HCT116 (cell line): ENCODE measurements at places on chromosomes 7 and 10. TPM values are rescaled to one million over a fixed set of nuclear protein-coding genes. Genes with fewer than 3 reads are reported as not detected.

GRCh38 chr7:5382281-5382892, 41.2 kb downstream of the TNRC18 start:
- 0 out of 2 replicates have a peak, but pooled peaks cover 4% of the 10 kb centered on the region for H3K36me3 ChIP-seq
- H3K4me3 ChIP-seq: no peak overlapping the region
- H3K27me3 ChIP-seq: no peaks in the 10 kb centered on the region
- H3K27ac ChIP-seq: no peak overlapping the region
- DNase-seq: no peak
- no peaks in the 10 kb centered on the region for H3K4me1 ChIP-seq

GRCh38 chr7:118061386-118061785, 122.6 kb upstream of the LSM8 start:
- no peak for DNase-seq
- H3K27me3 ChIP-seq: 0 out of 2 replicates have a peak, but pooled peaks cover 4% of the 10 kb centered on the region
- H3K27ac ChIP-seq: no peak overlapping the region
- H3K4me1 ChIP-seq: no peaks in the 10 kb centered on the region
- H3K36me3 ChIP-seq: no peaks in the 10 kb centered on the region
- no peak overlapping the region for H3K4me3 ChIP-seq

- no peaks in the 10 kb centered on the region for H3K27me3 ChIP-seq
- DNase-seq: no peak
- H3K36me3 ChIP-seq: no peaks in the 10 kb centered on the region
- H3K27ac ChIP-seq: no peak overlapping the region
- no peak overlapping the region for H3K4me3 ChIP-seq
- peaks cover 2% of the 10 kb centered on the region; the same call in 1 of the 2 replicates for H3K4me1 ChIP-seq
Observed at GRCh38 chr10:97768322-97769315, 3.2 kb downstream of the SFRP5 start.

GRCh38 chr7:106839511-106839910, 25.6 kb upstream of the PIK3CG start:
- H3K36me3 ChIP-seq: no peaks in the 10 kb centered on the region
- no peaks in the 10 kb centered on the region for H3K4me1 ChIP-seq
- DNase-seq: no peak
- H3K27ac ChIP-seq: no peak overlapping the region

Gene CTNNA3
- 0.32 TPM for total RNA-seq

GRCh38 chr10:87850742-87851205, 12.6 kb downstream of the KLLN start:
- no peaks in the 10 kb centered on the region for H3K36me3 ChIP-seq
- no peak for DNase-seq
- H3K27me3 ChIP-seq: no peaks in the 10 kb centered on the region
- H3K4me1 ChIP-seq: peaks cover 3% of the 10 kb centered on the region; the same call in 1 of the 2 replicates
- no peak overlapping the region for H3K4me3 ChIP-seq

- no peaks in the 10 kb centered on the region for H3K27me3 ChIP-seq
- DNase-seq: peak; percentile 48
- peaks cover 21% of the 10 kb centered on the region for H3K4me1 ChIP-seq
- H3K36me3 ChIP-seq: no peaks in the 10 kb centered on the region
- H3K4me3 ChIP-seq: no peak overlapping the region
Observed at GRCh38 chr7:7103343-7104313, 78.7 kb upstream of the C1GALT1 start.

DNA sequence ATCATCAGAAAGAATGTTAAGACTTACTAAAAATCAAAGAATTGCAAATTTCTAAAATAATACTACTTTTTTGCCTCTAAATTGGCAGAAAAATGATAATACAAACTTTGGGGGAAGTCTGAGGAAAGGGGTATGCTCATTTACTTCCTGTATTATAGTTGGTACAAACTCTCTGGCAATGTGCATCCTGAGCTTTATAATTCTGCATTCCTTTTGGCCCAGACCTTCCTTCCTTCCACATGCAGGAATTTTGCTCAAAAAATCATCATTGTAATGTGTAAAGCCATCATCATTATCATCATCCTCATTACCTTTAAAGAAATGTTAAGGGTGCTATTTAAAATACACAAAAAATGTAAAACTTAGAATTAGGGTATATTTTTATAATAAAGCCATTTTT, 148.5 kb downstream of the ZNF438 start:
- H3K4me1 ChIP-seq: no peaks in the 10 kb centered on the region
- no peak for DNase-seq
- H3K27ac ChIP-seq: no peak overlapping the region

Gene OPN4
- not detected for total RNA-seq

Gene DUSP5
- total RNA-seq: 137 TPM

Gene PLA2G12B
- total RNA-seq: not detected

- H3K4me1 ChIP-seq: no peaks in the 10 kb centered on the region
- no peaks in the 10 kb centered on the region for H3K36me3 ChIP-seq
- no peak for DNase-seq
- no peak overlapping the region for H3K4me3 ChIP-seq
- no peak overlapping the region for H3K27ac ChIP-seq
Observed at GRCh38 chr10:1673568-1674345, 63.6 kb downstream of the ADARB2 start.

Gene SLC16A9
- total RNA-seq: 5.9 TPM

DNA sequence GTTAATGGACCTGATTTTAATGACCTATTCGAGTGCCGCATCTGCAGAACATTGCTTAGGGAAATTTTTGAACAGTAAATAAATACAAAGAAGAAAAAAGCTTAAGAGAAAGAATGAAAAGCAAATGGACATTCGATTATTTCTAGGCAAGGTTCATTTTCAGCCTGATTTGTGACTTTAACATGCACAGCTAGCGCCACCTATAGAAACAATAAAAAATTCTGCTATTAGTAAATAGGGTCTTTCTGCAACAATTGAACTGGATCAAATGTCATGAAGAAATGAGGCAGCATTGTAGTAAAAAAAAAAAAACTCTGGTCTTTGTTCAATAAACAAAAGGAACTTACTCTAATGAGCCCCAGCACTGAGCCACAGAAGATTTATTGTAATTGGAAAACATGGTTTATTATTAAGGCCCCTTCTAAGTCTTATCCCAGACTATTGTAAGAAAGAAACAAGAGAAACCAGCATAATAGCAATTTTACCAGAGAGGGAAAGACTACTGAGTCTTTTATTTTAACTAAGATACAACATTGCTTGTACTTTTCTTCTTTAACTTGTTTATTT, 41.4 kb upstream of the GHITM start:
- no peak for DNase-seq
- no peak overlapping the region for H3K27ac ChIP-seq
- H3K4me3 ChIP-seq: no peak overlapping the region

DNA sequence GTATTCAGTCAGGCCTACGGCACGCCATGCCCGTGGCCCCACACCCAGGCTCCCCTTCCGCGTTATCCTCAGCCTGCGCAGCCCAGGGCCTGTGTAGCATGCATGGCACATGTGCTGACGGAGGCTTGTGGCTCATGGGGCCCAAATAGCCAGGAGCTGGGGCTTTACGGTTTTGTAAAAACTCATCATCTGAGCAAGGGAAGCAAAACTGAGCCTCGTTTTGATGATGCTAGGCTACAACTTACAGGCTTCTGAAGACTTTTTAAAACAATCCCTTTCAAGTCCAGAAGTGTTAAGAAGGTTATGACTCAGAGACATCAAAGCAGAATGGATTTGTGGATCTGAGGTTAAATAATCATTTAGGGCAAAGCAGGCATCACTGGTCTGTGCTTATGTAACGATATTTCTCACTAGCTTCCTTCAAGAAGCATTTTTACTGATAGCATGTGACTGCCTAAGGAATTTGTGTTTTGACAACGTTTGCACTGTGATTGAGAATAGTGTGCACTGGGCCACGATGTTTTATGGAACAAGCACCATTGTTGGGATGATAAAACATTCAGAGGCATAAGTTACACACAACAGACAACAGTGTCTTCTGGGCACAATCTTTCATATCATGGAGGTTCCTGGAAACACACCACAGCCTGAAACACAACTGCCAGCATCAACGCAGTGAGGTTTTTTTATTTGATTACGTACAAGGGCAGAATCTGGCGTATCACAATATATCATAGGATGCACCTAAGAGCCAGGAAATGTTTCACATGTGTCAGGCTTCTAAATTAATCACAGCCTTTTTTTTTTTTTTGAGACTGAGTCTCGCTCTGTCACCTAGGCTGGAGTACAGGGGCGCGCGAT, 274.3 kb downstream of the CCDC3 start:
- no peak for DNase-seq
- peaks cover 13% of the 10 kb centered on the region; the same call in 1 of the 2 replicates for H3K27me3 ChIP-seq
- no peaks in the 10 kb centered on the region for H3K36me3 ChIP-seq

Gene EGFR
- 71.5 TPM for total RNA-seq

- H3K36me3 ChIP-seq: no peaks in the 10 kb centered on the region
- no peaks in the 10 kb centered on the region for H3K4me1 ChIP-seq
- H3K4me3 ChIP-seq: no peak overlapping the region
- no peaks in the 10 kb centered on the region for H3K27me3 ChIP-seq
- H3K27ac ChIP-seq: no peak overlapping the region
Observed at GRCh38 chr7:106190589-106191330, 78.6 kb upstream of the SYPL1 start.

GRCh38 chr7:51706851-51707250, 390.2 kb upstream of the COBL start:
- DNase-seq: no peak
- H3K27ac ChIP-seq: no peak overlapping the region
- no peaks in the 10 kb centered on the region for H3K27me3 ChIP-seq
- no peaks in the 10 kb centered on the region for H3K36me3 ChIP-seq

GRCh38 chr10:14736043-14736442, 38.7 kb downstream of the FAM107B start:
- H3K4me1 ChIP-seq: no peaks in the 10 kb centered on the region
- H3K27ac ChIP-seq: no peak overlapping the region
- no peak overlapping the region for H3K4me3 ChIP-seq
- DNase-seq: no peak
- no peaks in the 10 kb centered on the region for H3K36me3 ChIP-seq

DNA sequence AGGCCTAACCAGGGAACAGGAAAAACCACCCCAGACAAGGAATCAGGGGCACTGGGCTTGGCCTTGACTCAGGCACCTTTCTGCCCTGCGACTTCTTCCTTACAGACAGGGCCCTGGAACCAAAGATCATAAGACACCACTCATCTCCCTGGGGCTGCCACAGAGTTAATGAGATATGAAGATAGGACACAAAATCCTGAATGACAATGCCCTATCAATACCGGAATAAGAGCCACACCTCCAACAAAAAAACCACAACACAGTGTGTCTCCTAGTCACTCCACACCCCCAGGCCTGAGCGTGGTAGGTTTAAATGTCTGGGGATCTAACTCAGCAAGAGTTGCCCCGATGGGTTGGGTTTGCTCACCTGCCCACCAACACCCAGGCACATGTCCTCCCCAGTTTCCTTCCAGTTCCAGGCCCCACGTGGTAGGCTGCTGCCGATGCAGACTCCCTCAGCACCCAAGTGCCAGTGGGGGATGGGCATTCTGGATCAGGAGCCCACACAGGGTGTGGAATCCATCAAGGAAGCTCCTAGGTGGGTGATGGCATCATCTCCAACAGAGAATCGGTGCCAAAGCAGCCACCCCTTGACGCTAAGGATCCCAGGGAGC, 3.9 kb downstream of the DLG5 start:
- no peak for DNase-seq
- no peaks in the 10 kb centered on the region for H3K36me3 ChIP-seq
- H3K4me1 ChIP-seq: peaks cover 41% of the 10 kb centered on the region
- no peaks in the 10 kb centered on the region for H3K27me3 ChIP-seq

GRCh38 chr7:21154614-21155013, 273.3 kb upstream of the SP4 start:
- H3K36me3 ChIP-seq: no peaks in the 10 kb centered on the region
- no peaks in the 10 kb centered on the region for H3K4me1 ChIP-seq
- H3K27me3 ChIP-seq: no peaks in the 10 kb centered on the region
- DNase-seq: no peak

Gene GSTO2
- total RNA-seq: 115 TPM

DNA sequence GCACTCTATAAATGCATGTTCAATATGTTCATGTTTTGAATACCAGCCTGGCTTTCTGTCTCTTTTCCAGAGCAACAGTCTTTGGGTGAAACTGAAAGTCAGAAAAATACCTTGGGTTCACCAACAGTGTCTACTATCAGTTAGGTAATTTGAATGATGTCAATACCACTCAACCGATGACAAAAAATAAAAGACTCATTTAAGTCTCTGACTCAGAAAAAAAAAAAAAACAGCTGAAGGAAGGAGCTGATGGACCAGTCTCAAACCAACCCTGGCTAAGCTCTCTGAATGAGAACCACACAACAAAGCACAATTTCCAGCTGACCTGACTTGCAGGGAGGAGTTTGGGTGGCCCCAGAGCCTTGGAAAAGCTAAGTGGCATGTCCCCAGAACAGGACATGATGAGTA, 42.5 kb downstream of the ABLIM1 start:
- no peak overlapping the region for H3K27ac ChIP-seq
- no peak overlapping the region for H3K4me3 ChIP-seq
- no peaks in the 10 kb centered on the region for H3K27me3 ChIP-seq
- peaks cover 11% of the 10 kb centered on the region; the same call in 1 of the 2 replicates for H3K4me1 ChIP-seq
- no peaks in the 10 kb centered on the region for H3K36me3 ChIP-seq
- DNase-seq: no peak

- no peaks in the 10 kb centered on the region for H3K4me1 ChIP-seq
- no peak for DNase-seq
- no peak overlapping the region for H3K27ac ChIP-seq
- no peaks in the 10 kb centered on the region for H3K27me3 ChIP-seq
- H3K36me3 ChIP-seq: no peaks in the 10 kb centered on the region
Observed at GRCh38 chr7:98038321-98038720, 48.3 kb upstream of the OCM2 start.

DNA sequence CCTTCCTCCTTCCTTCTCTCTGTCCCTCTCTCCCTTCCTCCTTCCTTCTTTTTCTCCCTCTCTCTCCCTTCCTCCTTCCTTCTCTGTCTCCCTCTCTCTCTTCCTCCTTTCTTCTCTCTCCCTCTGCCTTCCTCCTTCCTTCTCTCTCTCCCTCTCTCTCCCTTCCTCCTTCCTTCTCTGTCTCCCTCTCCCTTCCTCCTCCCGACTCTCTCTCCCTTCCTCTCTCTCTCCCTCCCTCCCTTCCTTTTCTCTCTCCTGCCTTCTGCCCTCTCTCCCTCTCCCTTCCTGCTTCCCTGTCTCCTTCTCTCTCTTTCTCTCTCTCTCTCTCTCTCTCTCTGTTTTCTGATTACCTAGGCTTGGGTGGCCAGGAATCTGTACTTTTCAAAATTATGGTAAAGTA, 16.6 kb upstream of the GFRA1 start:
- peaks cover 52% of the 10 kb centered on the region for H3K27me3 ChIP-seq
- H3K36me3 ChIP-seq: no peaks in the 10 kb centered on the region
- no peaks in the 10 kb centered on the region for H3K4me1 ChIP-seq
- no peak for DNase-seq

DNA sequence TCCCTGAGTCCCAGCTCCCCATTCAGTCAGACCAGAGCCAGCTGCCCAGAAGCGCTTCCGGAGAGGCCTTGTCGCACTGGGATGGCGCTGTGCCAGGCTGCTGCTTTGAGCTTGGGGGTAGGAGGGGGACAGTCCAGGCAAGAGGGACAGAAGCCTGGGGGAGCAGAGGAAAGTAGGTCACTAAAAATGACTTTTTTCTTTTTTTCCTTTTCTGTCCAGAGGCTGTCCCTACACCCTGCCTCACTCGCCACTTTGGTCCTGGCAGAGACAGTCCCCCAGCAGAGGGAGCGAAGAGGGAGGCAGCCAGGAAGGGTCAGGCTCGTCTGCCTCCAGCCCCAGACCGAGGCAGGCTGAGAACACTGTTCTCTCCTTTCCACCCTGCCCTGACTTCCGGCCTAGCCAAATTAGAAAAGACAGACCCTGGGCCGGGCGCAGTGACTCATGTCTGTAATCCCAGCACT, 15.8 kb upstream of the TRIM8 start:
- DNase-seq: no peak
- no peaks in the 10 kb centered on the region for H3K27me3 ChIP-seq
- H3K4me1 ChIP-seq: peaks cover 74% of the 10 kb centered on the region
- H3K27ac ChIP-seq: peak overlapping the region; percentile 61
- H3K4me3 ChIP-seq: no peak overlapping the region
